ENCODE measurements at places on chromosomes 7 and 10.

DNA sequence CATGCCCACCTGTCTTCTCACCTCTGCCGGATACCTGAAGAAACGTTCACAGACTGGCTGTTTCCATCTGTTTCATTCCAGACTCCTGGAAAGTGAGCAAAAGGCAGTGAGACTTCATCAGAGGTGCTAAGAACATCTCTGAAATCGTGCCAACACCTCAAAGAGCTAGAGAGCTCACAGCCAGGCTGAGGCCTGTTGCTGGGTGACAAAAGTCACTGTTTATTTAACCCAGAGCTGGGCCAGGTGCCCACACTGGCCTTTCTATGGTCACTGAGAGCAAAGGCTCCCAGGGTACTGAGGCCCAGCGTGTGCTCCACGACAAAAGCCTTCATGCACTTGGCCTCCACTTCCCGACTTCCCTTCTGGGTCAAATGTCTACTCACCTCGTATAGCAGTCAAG lies 3.7 kb upstream of the NANOS1 start:
- no peak for DNase-seq

GRCh38 chr7:50793120-50793946 lies 10.6 kb upstream of the GRB10 start:
- peak; percentile 24 for DNase-seq

- no peak for DNase-seq
These were observed 174.6 kb downstream of the PIP4K2A start for GRCh38 chr10:22539579-22540298.

DNA sequence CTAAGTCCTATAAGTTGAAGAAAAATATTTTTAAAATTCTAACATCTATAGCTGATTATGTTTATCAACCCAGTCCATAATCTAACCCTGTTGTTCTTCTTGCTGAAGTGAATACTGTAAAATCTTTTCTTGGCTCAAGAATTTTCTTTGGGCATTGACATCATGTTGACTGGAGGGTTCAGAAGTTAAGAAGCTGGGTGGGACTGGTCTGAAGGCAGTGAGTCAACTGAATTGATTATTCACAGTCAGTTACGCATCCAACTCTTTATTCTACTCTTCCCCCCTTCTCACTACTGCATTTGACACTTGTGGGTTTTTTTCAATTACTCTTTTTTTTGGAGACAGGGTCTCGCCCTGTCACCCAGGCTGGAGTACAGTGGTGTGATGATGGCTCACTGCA lies 31.0 kb downstream of the DENND2A start:
- DNase-seq = peak; percentile 9

DNA sequence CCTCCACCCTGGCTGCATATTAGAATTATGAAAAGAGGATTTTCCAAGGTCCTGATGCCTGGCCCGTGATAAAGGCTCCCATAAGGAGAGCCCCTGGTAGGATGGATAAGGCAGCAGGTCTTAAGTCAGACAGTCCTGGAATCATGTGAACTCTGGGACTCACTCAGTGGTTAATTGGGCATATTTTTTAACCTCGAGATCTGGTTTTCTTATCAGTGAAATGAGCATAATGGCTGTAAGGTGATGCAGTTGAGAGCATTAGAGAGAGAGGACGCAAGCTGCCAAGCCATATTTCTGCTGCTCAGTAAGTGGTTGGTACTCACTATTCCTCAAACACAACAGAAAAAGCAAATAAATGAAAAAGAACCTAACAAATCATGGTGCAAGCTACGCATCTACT lies 37.8 kb downstream of the TARP start:
- no peak for DNase-seq

GRCh38 chr7:143418681-143419458 lies 10.2 kb upstream of the EPHA1 start:
- no peak for DNase-seq

DNA sequence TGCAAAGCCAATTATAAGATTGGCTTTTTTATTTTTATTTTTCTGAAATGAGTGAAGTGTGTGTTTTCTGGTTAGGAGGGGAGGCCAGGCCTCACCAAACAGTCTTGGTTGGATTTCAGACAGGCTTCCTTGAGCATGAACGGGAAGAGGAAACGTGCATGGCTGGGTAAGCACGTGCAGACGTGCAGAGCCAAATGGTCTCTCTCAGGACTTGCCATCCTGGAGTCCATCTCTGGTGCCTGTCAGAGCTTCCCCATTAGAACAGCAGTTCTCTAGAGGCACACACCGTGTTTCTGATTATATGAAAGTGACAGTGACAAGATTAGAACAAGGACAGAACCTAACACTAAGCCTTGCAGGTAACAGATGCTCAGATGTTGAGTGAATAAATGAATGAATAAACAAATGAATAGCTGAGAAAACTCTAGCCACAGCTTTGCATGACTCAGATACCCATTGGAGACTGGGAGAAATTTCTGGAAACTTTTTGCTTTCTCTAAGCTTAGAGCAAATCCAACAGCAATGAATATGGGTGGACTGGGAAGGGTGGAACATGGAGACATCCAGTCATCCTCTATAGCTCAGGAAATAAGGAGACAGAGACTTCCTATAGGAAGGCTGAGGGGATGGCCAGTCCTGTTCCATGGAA lies 11.8 kb upstream of the CALD1 start:
- no peak for DNase-seq

DNA sequence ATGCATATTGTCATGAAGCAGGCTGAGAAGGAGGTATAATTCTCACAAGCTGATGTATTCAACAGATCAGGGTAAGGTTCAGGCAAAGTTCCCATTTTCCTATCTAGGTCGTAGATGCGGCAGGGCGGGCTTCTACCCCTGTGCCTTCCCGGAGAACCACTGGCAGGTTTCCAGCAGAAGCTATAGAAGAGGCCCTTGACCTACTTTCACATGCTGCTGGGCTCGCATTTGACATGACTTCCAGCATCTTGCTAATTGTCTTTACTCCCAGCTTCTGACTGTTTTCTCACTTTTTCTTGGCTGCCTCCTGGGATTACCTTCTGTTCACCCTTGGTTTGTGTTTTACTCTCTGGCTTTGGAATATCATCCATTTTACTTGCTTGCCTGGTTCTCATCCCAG lies 32.6 kb upstream of the ORC5 start:
- DNase-seq = no peak

- DNase-seq = no peak
These were observed 191.2 kb downstream of the PTPRN2 start for GRCh38 chr7:158396301-158396905.

DNA sequence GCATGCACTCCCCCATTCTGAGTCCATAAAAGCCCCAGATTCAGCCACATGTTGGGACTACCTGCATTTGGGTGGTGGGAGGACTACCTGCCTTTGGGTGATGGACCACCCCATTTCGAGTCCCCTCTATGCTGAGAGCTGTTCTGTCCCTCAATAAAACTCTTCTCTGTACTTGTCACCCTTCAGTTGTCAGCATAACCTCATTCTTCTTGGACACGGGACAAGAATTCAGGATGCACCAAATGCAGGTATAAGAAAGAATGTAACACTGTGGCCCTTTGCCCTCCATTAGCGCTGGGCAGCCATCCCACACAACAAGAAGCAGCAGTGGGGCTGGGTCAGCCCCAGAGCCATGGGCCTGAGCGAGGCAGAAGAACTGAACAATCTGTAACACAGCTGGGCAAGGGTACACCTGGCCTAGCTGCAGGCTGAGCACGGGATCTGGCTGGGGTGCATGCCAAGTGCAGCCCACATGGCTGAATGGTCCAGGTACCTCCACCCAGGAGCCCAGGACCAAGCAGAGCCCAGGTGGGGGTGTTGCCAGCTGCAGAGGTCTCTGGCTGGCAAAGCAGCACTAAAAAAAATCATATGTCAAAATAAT lies 1344.3 kb upstream of the LRRTM3 start:
- DNase-seq = no peak

GRCh38 chr10:113228530-113228929 lies 278.5 kb downstream of the TCF7L2 start:
- no peak for DNase-seq

DNA sequence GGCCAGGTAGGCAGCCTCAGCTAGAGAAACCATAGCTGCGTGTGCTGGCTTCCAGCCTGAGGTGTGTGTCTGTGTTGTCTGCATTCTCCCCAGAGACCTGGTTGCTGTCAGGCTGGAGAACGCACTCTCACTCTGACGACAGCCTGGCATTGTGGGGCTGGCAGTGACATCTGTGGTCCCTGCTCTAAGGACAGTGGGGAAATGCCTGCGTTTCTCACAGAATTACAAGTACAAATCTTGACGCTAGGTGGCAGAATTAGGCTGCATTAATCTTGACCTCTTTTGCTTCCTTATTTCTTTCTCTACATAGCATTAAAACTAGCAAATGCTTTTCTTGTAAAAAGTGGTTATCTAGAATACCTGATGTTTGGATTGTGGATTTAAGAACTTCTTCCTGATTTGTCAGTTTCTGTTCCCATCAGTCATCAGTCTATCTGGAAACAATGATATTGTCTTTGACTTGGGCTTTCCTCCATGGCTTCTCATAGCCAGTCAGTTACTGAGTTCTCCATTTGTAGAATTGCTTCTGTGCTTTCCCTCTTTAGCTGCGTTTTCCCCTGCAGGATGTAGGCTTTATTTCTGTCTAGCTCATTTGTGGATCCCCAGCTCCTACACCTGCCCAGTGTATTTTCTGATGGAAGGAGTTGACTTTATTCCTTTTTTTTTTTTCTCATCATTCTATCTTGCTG lies 86.0 kb downstream of the FANK1 start:
- peak; percentile 38 for DNase-seq

GRCh38 chr10:99084161-99084560 lies 151.5 kb downstream of the HPSE2 start:
- no peak for DNase-seq

GRCh38 chr10:15428681-15429080 lies 57.6 kb upstream of the FAM171A1 start:
- no peak for DNase-seq

DNA sequence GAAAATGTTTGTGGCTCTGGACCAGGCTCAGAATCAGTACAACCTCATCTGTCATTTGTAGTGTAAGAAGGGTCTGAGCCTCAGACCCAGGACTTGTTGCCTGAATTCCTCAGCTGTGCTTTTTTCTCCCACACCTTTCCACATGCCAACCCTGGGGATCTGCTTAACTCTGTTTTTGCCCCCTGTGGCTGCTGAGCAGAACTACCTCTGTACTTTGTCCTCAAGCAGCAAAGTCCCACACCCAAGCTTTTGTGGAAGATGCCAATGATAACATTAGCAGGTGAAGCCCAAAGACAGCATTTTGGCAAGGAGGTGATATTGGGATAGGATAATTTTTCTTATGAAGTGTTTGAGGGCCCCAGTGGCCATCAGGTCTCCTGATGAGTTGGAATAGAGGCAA lies 5.8 kb upstream of the CYP2C18 start:
- DNase-seq = no peak

DNA sequence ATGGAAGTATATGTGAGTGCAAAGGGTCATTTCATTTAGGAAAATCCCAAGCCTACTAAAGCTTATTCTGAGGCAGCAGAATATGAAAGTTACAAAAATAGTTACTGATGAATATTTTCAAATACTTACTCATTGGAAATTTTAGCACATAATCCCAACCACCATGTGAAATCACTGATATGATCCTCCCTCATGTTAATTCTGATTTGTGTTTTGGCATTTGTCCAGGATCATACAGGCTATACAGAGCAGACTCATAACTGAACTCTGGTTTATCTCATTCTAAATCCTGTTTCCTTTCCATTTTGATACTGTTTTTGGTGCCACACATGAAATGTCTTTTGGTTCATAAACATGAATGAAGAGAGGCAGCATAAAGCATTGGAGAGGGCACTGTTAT lies 3.4 kb upstream of the FAM24B start:
- no peak for DNase-seq

- DNase-seq = peak; percentile 32
These were observed 2.2 kb downstream of the CYP17A1 start for GRCh38 chr10:102835007-102835482.
